ENCODE measurements at places on chromosomes 3 and 15.
A peak's percentile ranks its signal among the peaks of the same experiment; 100 is the strongest.

GRCh38 chr15:37372064-37372463, 271.7 kb upstream of the MEIS2 start:
- DNase-seq, result peak; percentile 51

DNA sequence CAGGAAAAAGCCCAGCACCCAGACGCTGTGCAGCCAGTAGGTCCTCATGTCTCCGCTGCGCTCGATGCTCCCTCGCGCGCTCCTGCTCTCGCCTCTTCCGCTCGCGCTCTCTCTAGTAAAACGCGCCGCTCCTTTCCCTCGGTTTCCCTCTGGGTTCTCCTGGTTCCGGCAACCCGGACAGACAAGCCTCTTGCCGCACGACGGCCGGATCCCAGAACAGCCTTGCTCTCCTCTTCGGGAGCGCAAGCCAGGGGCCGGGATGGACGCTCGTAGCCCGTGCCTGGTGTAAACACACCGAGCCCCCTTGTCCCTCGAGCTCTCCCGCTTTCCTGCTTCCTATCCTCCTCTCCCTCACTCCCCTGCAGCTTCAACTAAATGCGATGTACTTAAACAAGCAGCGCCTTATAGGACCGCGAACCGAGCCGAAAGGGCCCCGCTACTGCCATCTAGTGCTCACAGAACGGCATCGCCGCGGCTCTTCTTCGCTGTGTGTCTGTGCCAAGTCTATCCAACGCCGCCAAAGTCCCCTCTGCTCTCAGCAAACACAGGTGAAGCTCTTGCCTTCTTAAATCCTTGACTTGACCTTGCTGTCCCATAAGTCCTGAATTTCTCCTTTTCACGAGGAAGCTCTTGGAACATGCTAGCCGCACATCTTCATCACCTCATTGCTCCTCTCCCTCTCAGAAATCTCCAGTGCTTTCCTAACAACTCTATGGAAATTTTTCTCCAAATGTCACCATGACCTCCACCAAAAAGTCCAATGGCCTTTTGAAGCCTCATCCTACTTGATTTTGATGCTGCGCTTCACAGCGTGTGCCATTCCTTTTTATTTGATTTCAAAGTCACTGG, 1037.2 kb downstream of the IGSF11 start:
- DNase-seq, result peak; percentile 87

DNA sequence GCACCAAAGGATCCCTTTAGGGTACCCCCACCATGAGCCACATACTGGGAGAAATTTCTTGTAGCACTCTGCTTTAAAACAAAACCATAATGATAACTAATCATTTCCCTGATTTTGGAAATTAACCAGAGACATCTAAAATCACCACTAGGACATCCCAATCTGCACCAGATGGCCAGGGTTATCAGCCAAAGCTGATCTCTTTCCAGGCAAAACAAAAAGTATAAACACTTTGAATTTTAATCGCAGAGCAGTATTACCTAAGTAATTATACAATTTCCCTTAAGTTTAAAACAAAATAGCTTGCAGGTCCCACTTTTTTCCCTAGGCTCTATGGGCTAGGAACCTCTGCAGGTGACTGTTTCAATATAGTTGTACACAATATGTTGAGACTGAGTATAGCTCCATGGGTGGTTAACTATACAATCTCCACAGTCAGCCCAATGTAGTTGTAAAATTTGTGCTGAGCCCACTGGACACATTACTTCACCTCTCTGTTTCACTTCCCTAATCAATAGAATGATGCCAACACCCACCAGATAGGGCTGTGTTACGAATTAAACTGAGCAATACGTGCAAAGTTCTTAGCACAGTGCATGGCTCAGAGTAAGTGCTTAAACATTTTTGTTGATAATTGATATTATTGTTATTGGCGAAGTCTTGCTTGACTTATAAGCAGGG, 629 bp upstream of the NOX5 start:
- DNase-seq, result no peak

GRCh38 chr15:78438619-78439285, 736 bp downstream of the IREB2 start:
- DNase-seq, result peak; percentile 42

- no peak for DNase-seq
Observed at GRCh38 chr15:32053719-32054118, 23.4 kb downstream of the CHRNA7 start.

GRCh38 chr3:141091426-141091825, 40.3 kb downstream of the SPSB4 start:
- DNase-seq, result no peak

DNA sequence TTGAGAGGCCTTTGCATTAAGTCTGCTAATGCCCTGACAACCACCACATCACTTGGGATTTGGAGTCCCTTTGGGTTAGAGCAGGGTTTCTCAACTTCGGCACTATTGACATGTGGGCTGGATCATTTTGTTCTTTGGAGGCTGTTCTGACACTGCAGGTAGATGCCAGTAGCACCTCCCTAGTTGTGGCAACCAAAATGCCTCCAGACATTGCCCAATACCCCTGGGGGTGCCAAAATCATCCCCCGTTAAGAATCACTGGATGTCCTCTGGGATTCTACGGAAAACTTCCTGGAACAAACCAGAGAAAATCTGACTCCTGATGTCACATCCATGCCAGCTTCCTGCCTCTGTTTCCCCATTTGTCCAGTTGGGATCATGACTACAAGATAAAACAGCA, 37.2 kb upstream of the BLM start:
- no peak for DNase-seq

DNA sequence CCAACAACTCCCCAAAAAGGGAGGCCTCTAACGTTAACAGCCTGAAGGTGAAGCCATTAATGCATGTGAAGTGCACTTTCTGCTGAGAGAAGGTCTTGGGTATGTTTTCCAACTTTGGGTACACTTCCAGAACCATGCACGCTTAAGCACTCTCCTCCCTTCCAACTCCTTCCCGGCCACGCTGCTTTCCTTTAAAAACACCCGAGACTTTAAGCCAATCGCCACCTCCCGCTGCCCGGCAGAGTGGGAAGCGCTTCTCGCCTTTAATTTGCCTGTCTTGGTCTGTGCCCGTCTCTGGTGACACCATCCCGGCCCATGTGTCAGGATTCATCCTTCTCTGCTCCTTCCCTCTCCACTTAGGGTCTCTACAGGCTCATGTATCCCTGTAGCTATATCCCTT, 35.3 kb downstream of the ITGB5 start:
- DNase-seq, result no peak

DNA sequence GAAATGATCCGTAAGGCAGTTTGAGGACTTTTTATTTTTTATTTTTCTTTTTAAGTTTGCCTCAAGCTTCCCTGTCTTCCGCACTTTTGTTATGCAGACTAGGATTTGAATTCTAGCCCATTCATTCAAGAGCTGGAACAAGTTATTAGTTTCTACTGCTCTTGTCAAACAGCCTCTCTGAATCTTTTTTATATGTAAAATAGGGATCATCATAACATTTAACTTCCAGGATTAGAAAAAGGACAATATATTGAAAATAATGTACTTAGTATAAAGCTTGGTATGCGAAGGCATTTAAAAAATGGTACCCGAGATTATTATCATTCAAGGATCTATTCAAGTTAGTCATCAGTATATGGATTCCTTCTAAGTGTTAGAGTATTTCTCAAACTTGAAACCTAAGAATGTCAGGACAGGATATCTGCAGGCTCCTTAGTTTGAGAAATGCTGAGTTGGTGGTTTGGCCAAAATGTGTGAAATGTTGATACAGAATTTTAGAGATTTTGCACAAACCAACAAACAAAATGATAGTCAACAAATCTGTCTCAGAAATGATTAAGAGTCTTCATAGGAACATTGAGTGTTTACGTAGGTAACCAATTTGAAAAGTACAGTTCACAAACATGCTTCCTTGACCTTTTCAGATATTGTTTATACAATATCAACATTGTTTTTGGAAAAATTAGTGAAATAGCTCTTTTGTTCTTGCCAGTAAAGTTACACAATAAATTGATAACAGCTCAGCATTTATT, 40.5 kb upstream of the IGSF10 start:
- no peak for DNase-seq

GRCh38 chr3:126521122-126521891, 2.6 kb upstream of the CHST13 start:
- no peak for DNase-seq

DNA sequence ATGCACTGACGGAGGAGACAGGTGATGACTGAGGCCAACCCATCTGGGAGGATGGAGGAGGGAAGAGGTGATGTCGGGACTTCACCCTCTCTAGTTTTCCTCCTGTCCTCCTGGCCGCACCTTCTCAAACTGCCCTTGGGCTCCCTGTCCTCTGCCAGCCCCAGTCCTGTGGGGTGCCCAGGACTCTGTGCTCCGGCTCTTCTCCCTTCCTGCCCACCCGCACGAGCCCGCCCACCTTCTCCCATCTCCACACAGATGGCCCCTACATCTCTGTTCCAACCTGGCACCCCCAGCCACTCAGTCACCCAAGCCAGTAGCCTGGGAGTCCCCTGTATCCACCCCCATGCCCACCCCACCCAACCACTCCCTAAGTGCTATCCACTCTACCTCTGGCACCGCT, 206.7 kb upstream of the LINGO1 start:
- DNase-seq, result no peak

DNA sequence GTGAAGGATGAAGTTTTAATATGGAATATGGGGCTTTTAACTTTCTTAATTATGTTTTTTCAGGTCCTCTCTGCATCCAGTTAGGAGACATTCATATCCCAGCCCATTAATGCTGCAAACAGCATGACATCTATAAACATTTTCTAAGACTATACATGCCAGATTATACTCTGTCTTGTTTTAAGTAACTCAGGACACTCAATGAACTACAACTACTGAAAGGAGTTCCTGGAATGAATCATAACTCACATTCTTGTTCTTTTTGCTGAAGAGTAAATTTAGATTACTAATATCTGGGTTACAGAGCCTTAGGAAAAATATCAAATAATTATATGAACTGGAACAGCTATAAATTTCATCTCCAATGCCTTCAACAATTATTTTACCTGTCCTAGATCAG, 167.4 kb downstream of the STAG1 start:
- no peak for DNase-seq

DNA sequence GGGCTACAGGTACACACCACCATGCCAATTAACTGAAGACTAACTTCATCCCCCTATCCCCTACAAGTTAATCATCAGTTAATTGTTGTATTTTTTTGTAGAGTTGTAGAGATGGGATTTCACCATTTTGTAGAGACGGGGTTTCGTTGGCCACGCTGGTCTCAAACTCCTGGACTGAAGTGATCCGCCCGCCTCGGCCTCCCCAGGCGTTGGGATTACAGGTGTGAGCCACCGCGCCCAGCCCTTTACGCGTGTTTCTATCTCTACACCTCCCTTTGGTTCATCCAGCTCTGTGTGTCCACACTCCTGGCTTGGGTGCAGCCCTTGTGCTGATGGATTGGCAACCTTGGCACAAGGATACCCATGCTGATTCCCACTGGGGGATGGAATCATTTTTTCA, 258.8 kb downstream of the FAM43A start:
- DNase-seq, result no peak

DNA sequence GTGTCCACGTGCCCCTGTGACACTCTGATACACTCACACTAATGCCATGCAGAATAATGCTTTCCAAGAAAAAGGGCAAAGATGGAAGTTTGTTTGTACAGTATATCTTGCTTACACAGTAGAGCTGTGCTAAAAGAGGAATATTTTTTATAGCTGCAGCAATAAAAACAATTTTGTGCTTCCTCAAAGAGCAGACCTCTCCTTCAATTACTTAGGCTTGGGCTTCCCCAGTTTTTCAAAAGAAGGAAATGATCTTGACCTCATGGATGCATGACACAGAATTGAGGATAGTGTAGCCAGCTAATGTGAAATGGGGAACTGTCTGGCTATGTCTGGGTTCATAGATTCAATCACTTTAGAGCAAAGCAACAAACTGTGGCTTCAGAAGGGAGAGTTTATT, 137.4 kb downstream of the STT3B start:
- DNase-seq, result no peak

GRCh38 chr15:78810362-78811123, 721 bp downstream of the ADAMTS7 start:
- no peak for DNase-seq

DNA sequence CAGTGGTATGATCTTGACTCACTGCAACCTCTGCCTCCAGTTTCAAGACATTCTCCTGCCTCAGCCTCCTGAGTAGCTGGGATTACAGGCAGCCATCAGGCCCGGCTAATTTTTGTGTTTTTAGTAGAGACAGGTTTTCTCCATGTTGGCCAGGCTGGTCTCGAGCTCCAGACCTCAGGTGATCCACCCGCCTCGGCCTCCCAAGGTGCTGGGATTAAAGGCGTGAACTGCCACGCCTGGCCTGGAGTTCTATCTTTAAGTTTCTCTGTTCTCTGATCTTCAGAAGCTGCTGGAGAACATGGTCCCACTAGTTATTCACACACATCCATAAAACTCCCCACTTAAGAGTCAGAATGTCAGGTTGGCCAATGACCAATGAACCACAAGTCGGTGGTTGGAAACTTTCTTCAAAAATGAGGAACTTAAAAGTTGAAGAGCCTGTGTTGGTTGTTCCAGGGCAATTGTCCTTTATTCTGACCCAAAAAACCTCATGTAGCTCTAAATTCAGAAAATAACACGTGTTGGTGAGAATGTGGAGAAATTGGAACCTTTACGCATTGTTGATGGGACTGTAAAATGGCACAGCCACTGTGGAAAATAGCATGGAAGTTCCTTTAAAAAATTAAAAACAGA, 55.9 kb upstream of the PIK3CB start:
- DNase-seq, result no peak

- DNase-seq, result no peak
Observed at GRCh38 chr15:75553659-75554058, 25.5 kb downstream of the PTPN9 start.

GRCh38 chr3:71640331-71640983, 56.9 kb upstream of the FOXP1 start:
- DNase-seq, result no peak

DNA sequence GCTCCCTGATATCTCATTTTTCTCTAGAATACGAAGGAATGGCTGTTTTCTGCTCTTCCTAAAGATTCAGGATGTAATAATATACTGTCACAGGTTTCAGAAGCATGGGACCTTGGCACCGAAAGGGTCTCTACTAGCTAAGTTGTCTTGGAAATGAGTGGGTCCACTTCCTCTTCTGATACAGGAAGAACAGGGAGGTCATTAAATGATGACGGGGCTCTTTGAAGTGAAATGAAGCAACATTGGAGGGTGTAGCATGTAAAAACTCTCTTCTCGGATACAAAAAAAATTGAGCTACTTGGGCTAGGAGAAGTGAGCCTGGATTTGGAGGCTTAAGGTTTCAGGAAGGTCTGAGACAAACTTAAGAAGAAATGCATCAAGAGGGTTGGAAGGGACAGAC, 349.8 kb upstream of the TPRG1 start:
- DNase-seq, result peak; percentile 10

- no peak for DNase-seq
Observed at GRCh38 chr3:132972333-132972732, 65.9 kb upstream of the TMEM108 start.

- no peak for DNase-seq
Observed at GRCh38 chr3:17882981-17883380, 140.6 kb upstream of the TBC1D5 start.

- no peak for DNase-seq
Observed at GRCh38 chr3:177652556-177653291, 455.4 kb upstream of the TBL1XR1 start.

- DNase-seq, result no peak
Observed at GRCh38 chr3:48347500-48347899, 14.0 kb upstream of the SPINK8 start.

GRCh38 chr3:144763878-144764454, 792.3 kb downstream of the DIPK2A start:
- DNase-seq, result peak; percentile 26

All from putamen (tissue), 1 donor.